ENCODE measurements at places on chromosomes 12 and 14.

DNA sequence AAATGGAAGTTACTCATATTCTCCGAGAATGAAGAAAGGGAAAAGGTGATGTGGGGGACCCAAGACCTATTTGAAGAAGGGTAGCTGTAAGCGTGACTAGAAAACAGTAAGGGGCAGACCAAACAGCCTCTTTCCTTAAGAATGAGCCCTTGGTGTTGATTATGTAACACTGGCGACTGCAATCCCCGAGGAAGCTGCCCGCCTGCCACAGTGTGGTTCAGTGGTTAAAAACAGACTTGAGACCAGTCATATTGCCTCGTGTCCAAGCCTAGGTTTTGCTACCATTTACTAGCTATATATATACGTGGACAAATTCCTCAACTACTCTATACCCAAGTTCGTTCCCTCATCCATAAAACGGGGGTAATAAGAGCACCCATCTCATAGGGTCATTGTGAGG is 49.1 kb downstream of the SSPN start:
- DNase-seq: no peak

DNA sequence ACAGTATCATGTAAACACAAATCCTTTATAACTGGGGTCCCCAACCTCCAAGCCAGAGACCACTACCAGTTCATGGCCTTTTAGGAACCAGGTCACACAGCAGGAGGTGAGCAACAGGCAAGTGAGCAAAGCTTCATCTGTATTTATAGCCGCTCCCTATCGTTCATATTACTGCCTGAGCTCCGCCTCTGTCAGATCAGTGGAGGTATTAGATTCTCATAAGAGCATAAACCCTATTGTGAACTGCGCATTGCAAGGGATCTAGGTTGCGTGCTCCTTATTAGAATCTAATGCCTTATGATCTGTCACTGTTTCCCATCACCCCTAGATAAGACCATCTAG is 49.9 kb downstream of the LRP6 start:
- DNase-seq: no peak

DNA sequence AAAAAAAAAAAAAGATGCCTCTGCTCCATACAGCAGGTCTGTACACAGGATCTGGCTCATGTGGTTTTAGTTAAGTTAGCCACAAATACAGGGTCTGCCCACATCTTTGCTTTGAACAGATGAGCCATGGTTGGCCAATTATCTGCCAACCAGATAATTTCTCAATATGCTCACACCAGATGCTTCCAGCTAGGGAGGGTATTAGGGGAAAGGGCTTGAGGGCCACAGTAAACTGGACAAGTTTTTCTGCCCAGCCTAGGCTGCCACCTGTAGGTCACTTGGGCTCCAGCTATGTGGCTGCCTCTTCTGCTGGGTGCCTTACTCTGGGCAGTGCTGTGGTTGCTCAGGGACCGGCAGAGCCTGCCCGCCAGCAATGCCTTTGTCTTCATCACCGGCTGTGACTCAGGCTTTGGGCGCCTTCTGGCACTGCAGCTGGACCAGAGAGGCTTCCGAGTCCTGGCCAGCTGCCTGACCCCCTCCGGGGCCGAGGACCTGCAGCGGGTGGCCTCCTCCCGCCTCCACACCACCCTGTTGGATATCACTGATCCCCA is 776 bp downstream of the RDH5 start:
- DNase-seq: no peak

DNA sequence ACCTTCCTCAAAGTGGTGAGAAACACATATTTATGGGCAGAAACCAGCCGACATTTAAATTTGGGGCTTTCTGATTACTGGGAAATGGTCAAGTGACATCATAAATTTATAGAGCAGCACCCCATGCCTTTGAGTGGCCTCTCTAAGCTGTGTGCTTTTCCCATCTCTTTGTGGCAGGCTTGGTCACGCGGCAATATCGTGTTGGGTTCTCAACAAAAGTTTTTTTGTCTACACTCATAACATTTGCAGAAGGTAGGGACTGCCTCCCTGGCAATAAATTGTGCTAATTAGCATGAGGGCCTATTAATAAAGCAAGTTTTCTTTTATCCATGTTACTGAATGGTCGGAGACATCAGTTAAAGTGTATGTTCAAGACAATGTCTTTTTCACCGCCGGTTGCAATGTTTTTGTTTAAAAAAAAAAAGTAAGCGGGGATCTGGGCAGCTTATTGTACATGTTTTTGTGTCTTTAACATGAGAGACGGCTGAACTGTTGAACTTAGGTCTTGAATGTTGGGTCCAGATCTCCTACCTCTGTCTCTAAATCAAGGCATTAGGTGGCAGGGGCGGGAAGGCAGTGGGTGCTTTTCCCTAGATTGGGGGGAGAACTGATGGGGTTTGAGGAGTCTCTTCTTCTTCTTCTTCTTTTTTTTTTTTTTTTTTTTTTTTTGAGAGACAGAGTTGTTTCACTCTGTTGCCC is 193.3 kb downstream of the PHETA1 start:
- DNase-seq: no peak
